ENCODE measurements at places on chromosomes 7 and 10.
A peak's percentile ranks its signal among the peaks of the same experiment; 100 is the strongest.

- DNase-seq: no peak
Observed at GRCh38 chr7:138608275-138608674, 92.9 kb downstream of the SVOPL start.

DNA sequence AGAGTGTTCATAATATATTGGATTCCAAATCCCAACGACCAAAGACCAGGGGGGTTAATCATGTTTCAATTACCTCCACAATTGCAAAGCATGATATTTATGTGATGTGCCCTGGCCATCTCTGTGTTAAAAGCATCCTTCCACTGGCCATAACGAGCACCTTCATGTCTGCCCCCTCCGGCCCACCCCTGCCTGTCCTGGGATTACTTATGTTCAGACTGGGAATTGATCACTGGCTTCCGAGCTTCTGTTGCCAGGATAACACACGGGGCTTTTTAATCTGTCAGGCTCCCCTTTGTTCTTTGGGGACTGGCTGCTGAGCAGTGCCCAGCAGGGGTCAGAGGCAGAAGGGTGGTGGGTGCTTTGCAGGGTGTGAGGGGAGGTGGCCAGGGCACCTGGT lies 13.7 kb upstream of the CHST15 start:
- no peak for DNase-seq

- DNase-seq: no peak
Observed at GRCh38 chr10:111018021-111018420, 58.8 kb upstream of the ADRA2A start.

- no peak for DNase-seq
Observed at GRCh38 chr10:63429281-63429680, 36.5 kb downstream of the JMJD1C start.

- no peak for DNase-seq
Observed at GRCh38 chr7:28191751-28192150, 11.2 kb upstream of the JAZF1 start.

- DNase-seq: no peak
Observed at GRCh38 chr7:157976406-157976805, 611.2 kb downstream of the PTPRN2 start.

DNA sequence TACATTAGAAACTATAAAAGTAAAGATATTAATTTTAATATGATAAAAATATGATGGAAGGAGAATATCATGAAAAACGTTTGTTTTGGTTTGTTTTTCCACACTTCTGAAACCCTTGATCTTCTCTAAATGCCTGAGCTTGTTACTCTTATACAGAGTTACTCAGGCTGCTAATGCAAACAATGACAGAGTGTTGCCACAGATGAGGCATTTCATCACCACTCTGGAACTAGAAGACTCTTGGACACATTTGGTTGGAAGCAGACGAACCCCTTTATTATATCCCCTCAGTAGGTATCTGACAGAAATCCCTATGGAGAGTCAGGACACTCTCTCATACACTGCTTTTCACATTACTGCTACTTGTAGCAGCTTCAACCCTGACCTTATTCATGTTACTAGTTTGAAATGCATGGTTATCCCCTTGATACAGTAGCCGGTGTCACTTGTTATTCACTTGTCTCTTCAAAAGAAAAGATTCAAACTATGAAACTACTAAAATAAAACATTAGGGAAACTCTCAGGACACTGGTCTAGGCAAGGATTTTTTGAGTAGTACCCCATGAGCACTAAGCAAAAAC lies 66.9 kb downstream of the SEMA3C start:
- DNase-seq: no peak

GRCh38 chr7:130421684-130422083 lies 19.1 kb downstream of the CEP41 start:
- DNase-seq: peak; percentile 21

GRCh38 chr7:44736896-44737295 lies 11.8 kb upstream of the ZMIZ2 start:
- no peak for DNase-seq

GRCh38 chr7:135900065-135900546 lies 77.1 kb downstream of the MTPN start:
- no peak for DNase-seq

DNA sequence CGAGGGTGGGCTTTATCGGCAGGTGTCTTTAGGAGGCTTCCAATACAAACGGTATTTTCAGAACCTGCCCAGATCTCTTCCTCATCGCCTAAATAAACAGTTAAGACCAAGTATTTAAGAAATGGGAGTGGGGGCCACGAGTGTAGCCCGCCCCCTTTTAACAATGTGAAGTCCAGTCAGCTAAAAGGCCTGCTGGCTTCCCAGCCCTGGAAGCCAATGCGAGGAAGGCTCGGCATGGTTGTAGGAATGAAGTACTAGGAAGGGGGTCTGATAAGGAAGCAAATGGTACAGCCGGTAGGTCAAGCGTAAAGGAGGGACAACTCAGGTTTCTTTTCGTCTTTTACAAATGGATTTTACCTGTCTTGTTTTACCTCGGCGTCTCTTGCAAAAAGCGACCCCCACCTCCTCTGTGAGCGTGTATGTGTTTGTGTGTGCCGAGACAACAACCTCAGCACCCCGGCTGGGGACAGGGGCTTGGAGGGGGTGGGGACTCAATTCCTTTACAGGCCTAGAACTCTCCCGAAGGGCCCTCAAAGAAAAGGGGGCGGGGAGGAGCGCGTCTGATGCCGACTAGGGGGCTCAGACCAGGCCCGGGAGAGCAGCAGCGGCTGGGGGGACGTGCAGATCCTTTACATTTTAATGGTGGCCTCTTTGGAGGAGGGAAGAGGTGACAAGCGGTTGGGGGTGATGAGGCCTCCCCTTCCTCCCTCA lies 147.6 kb downstream of the GPR85 start:
- peak; percentile 45 for DNase-seq

DNA sequence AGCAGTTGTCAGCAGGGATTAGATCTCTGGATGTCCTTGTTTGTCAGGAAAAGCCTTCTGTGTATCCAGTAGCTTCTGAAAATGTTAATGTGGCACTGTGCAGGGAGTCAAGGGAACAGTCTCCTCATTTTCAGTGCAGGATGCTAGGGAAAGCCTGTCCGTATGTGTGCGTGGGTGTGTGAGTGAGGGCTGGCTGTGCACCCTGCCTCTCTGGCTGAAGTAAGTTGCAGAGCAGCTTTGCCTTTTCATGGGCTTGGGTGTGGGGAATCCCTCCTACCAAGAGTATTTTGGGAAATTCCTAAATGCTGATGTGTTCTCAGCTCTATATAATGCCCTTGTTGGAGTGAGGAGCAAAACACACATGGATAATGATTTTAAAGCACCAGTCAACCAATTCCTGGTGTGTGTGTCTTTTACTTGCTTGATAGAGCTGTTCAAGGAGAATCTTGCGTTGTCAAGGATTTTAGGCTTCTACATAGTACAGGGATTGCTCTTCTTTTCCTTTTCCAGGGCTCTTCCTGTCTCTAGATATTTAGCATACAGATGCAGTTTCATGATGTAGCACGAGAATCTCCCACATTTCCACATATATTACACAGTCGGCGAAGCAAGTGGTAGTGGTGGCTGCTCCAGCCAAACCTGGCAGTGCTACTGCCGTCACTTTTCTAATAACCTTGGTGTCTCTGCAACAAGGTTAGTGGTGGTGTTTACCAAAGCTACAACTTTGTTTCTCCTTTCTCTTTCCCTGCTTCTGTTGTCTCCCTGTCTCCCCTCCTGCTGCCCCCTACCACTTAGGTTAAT lies 92.8 kb downstream of the MCU start:
- DNase-seq: no peak

- no peak for DNase-seq
Observed at GRCh38 chr7:127018889-127019288, 233.9 kb downstream of the GRM8 start.

DNA sequence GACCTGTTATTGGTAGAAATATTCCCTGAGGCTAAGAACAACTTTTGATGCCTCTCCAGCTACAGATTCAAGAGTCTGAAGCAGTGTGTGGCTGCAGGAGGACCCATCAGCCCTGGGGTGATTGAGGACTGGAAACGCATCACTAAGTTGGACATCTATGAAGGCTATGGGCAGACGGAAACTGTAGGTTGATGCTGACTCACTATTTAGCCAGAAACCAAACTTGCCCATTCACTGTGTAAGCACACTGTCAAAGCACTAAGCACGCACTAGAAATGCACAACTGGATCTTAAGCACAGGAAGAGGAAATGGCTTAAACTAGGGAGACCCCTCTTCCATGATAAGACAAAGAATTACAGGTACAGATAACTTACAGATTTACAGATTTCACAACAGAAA lies 20.8 kb downstream of the ACSM6 start:
- no peak for DNase-seq

DNA sequence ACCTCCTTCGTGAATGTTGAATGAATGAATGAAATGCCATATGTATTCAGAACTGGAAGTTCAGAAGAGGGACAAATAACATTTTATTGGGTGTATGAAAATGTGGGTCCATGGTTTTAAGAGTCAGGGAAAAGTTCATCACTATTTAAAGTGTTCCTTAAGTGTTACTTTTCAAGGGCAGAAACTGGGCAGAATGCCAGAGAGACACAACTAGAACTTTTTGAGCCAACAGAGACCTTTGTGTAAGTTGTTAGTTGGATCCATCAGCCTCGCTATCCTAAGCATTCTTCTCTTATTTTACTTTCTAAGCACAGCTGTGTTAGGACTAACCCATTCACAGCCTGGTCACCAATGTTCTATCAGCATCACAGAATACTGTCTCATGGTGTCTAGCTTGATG lies 13.6 kb upstream of the TAF3 start:
- no peak for DNase-seq

- peak; percentile 23 for DNase-seq
Observed at GRCh38 chr7:97179454-97180104, 62.1 kb downstream of the SDHAF3 start.

DNA sequence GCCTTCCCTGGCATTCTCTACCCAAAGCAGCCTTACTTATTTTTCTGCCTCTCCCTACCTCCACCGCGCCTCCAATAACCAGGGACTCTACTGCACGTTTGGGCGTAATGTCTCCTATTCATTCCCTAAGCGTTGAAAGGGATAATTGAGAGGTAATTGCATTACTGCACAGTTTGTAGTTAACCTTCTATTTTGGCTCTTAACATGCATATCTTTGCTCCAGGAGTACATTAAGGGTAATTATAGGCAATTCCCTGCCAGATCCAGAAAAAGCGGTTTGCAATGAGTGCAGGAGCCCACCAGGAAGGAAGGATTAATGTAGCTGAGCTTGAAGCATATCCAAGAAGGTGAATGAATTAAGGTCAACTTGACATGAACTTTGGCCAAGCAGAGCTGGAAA lies 558.4 kb downstream of the TYW1 start:
- no peak for DNase-seq

DNA sequence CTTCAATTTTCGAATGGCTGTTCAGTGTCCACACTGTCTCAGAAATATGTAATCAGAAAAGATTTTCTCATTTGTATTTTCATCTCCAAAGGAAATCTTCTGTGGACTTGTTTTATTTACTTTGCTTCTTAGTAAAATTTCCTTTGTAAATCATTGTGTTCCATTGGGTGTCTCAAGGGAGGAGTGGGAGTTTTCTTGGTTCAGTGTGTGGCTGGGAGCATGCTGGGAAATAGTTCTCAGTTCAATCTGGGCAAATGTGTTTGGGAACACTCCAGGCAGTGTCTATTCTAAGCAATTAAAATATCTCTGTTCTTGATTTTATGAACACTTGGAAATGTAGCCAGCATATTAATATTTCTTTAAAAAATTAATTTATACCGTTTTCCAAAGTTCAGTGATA lies 1019.8 kb downstream of the CNTNAP2 start:
- DNase-seq: no peak

DNA sequence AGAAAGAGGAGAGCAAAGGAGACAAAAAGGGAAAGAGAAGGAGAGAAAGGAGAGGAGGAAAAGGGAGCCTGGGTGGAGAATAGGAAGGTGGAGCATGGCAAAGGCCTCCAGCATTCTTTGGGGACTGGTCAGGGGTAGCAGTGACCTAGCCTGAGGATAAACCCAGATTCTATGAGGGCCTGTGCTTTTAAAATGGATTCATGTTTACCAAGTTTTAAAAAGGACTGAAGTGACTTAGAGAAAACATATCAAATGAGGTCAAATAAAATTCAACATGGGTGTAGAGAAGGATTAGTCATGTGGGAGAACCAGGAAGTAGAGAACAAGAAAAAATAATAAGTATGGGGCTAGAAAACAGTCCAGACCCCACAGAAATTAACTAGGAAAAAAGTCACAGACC lies 20.7 kb downstream of the CREB3L2 start:
- no peak for DNase-seq

DNA sequence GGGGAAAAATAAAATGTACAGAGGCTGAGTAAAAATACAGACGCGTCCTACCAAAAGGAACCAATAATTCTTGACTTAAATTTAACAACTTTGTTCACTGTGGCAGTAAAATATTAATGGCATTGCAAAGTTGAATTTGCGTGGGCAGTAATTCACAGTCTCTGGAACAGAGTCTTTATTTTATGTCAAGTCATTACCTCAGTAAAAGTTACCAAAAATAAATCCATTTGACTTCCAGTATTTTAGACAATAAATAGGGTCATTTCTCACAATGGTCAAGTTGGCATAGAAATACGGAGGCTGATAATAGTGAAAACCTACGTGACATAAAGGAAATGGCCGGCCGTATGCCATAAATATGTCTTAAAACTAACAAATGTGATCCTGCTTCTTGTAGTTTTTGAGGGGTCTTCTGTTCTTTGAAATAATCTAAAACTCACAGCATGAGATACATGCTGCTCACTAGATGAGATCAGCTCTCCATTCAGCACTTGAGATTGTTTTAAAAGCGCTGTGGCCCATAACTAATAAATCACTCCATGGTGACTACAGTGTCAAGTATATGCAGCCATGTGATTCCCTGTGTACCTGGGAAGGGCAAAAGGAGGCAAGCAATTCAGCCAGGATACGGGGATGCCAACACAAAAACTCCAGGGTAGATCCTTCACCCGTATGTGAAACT lies 75.3 kb downstream of the DOCK4 start:
- DNase-seq: no peak

DNA sequence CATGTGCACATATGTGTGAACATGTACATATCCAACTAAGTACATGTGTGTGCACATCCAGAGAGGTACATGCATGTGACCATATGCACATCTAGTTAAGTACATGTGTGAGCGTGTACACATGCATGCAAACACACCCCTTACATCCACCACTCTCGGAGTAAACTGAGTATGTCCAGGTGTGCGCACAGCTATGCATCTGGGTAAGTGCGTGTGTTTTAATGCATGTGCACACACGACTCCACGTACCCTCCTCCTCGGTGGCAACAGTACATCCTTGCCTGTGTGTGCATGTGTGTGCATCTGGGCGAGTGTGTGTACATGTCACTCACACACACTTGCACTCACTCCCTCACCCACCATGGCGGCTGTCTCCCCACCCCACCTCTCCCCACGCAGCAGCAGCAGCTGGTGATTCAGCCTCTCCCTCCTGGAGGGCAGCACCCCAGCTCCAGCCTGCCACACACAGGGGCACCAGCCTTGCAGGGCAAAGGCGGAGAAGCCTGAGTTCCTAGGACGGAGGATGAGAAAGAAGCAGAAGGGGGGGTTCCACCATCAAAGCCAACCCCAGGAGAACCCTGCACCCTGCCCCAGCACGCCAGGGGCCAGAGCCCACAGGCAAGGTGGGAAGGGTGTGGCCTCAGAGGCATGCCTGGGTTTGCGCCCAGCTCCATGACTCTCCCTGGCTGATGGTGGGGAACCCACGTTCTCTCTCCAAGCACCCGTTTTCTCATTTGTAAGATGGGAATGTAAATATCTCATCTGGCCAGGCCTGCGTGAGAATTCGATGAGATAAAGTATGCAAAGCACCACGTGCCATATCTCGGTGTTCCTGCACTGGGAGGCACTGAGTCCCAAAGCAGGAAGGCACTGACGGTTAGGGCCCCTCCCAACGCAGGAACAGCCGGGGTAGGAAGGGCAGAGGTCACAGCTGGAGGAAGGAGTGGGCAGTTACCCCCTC lies 27.7 kb upstream of the DNAAF5 start:
- DNase-seq: no peak

- no peak for DNase-seq
Observed at GRCh38 chr7:149725426-149725821, 48.0 kb downstream of the ZNF467 start.
